Stimulated activated CD8-positive, alpha-beta memory T cell treated with anti-CD3 and anti-CD28 coated beads, Interleukin-15, amount 100 ng/mL, for 24 hours (primary cell): ENCODE measurements at places on chromosomes 6 and 20.

DNA sequence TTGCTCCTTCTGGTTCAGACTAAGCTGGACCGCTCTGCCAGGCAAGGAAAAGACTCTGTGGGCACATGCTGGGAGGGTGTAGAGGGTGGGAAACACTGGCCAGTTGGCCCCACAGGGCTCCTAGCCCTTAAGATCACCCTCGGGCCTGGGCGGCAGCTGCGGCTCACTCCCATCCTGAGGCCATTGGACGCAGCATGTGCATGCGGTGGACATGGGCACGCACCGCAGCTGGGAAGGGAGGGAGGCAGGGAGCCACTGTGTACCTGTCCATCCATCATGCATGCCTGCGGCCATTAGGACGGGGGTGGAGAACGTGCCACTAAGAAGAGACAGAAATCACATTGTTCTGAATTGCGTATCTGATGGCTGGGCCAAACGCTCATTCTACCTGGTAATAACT is 140.1 kb upstream of the THBS2 start:
- no peak for DNase-seq

- no peak for DNase-seq
These were observed 23.8 kb downstream of the FOXC1 start for GRCh38 chr6:1633366-1634021.

GRCh38 chr6:46734867-46735719 is at the start of gene PLA2G7:
Gene PLA2G7 (minus strand): TSS chr6:46735375. CDS start chr6:46722891, 12,484 bp downstream.
- no peak for DNase-seq

DNA sequence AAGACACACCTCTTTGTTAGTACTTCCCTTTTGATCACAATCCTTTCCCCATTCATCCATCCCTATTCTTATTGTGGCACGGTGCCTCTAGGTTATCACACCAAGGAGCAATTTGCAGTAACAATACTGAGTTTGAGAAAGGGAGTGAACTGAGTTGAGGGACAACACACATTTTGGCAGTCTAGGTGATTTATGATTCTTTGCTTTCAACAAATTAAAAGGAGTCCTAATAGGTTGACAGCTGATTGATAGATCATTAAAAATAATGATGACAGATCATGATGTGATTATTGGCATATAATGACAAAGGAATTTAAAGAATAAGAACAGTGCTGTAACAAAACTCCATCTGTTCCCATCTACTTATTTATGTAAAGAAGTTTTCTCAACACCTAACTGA is 36.7 kb downstream of the IMPG1 start:
- DNase-seq = no peak

DNA sequence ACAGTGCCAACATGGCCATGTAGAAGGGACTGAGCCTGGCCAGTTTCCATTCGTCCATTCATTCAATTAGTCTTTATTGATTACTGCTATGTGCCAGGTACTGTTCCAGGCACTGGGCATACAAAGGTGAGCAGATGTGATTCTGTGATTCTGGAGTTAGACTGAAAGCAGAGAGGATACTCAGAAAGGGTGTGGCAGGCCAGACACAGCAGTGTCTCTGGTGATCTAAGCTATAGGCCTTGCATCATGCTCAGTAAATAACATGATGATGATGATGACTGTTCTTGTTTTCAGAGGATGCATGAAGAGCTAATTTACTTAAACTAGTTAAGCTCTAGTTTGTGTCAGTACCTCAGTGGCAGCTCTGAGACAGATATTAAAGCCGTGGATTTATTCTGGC is 31.4 kb upstream of the FUCA2 start:
- DNase-seq = no peak

- no peak for DNase-seq
These were observed 924.1 kb downstream of the EPHA7 start for GRCh38 chr6:92495242-92495641.

- DNase-seq = no peak
These were observed 156.6 kb downstream of the NFATC2 start for GRCh38 chr20:51385646-51386530.

DNA sequence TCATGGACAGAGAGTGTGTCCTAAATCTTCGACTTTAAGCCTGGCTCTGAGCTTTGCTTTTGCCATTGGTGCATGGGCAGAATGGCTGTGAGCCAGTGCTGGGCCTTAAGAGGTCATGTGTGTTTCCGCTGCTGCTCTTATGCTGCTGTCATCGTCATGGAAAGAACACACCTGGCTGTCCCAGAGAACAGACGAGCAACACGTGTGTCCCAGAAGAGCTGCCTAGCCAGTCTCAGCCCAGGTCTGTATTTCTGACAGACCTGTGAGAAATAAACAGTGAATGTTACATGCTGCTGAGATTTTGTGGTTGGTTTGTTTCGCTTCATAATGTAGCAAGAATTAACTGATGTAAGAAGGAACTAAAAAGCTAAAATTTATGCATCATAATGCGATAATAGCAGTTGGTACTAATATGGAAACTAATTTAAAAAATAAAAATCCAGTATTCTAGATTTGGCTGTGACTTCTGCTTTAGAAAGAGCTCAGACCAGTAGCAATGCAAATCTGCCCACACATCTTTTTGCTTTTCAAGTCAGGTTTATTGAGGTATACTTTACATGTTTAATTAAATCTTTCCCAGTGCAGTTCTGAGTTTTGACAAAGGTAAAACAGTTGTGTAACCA is 11.5 kb upstream of the SCP2D1 start:
- DNase-seq = no peak

GRCh38 chr6:36389353-36389752 is 1.9 kb upstream of the ETV7 start:
- DNase-seq = no peak

DNA sequence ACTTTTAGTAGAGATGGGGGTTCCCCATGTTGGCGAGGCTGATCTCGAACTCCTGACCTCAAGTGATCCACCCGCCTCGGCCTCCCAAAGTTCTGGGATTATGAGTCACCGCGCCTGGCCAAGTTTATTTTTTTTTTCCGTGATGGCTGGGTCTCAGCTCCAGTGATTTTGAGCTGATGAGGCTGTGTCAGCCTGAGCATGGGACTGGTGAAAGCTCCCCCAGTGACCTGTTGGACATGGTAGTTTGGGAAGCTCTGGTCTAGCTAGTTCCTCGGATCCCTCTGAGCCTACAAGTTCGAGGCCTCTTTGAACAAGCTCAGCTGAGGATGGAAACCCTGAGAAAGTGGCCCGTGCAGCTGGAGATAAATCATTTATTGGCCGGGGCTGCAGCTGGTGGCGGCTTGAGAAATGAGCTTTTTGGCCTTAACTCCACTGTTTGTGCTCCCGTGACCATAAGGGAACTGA is 126.8 kb downstream of the SNX5 start:
- no peak for DNase-seq

- DNase-seq = no peak
These were observed 257.8 kb upstream of the KCNQ5 start for GRCh38 chr6:72363844-72364740.

DNA sequence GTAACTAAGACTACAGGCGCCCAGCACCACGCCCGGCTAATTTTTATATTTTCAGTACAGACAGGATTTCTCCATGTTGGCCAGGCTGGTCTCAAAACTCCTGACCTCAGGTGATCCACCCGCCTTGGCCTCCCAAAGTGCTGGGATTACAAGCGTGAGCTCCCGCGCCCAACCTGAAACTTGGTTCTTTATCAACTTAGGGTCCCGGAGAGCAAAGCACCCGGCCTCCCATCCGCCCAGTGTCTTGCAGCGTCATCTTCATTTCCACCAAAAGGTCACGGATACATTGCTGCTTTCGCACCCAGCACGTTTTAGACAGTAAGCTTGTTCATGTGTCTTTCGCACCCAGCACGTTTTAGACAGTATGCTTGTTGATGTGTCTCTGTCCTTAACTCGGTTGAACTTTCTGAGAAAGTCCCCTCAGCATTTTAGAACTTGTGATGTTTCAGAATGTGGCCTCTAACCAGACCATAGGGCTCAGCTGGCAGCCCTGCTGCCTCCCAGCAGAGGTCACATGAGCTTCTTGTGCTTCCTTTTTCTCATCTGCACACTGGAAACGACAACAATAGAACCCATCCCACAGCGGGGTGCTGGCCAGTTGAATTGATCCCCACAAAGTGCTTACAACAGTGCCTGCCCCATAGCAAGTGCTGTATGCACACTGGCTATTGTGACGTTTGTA is 48.8 kb downstream of the PRR18 start:
- no peak for DNase-seq

DNA sequence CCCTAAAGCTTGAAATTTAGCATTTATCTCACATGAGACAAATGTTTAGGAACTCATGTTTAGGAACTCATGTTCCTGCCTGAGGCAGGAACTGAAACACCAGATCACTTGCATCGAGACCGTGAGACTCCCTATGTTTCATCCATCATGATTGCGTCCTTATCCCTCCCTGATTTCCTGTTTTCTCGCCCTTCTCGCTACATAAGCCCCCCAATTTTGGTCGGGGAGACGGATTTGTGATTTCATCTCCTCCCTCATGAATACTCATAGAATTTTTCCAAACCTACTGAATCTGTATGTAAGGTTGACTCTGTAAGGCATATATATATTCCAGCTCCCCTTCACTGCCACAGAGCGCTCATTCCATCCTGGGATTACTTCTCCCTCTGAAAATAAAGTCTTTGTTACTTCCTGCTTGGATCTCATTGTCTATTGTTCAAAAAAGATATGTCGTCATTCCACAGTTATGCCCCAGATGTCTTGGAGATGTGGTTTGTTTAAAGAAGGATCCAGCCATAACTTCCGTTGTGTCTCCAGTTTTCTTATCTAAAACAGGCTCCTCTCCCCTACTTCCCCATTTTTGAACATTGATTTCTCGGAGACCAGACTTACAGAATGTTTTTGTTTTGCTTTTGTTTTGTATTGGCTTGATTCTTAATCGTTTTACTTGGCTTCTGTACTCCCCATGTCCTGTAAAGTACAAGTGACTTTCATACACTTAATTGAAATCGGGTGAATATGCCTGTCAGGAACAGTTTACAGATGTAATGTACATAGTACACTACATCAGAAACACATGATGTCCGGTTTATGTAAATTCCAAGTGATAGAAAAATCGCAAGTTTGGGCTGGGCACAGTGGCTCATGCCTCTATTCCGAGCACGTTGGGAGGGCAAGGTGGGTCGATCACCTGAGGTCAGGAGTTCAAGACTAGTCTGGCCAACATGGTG is 118.7 kb downstream of the HFE start:
- DNase-seq = no peak

- no peak for DNase-seq
These were observed 20.2 kb upstream of the ARFGEF2 start for GRCh38 chr20:48901326-48901725.

DNA sequence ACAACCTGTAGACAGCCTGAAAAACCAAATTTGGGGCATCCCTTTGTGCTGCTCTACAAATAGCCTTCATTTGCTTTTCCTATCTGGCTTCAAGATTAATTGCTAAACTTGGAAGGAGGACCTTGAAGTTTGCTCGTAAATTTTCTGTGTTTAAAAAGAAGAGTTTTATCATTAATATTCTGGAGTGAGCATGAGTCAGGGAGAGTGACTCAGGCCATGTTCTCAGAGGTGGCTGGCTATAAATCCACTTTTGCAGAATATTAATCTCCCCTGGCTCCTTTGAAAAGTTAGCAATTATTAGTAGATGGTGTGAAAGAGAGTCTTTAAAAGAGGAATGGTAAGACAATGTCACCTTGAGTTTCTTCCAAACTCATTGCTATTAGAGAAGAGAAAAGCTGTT is 91.0 kb downstream of the ANKEF1 start:
- no peak for DNase-seq

DNA sequence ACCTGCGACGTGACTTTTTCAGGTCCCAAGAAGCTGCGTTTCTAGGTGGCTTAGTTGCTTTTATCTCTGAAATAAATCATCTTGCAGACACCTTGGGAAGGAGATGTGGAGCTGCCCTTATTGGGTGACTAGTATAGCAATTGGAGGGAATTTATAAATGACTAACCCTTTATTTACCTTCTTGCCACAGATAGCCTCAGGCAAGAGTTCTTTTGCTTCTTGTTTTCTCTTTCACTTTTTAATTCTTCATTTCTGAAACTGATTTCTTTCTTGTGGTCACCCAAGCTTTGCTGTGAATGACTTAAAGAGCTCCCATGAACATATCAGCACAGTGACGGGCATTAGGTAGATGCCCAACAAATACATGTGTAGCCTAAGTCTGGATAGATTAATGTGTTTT is 3.0 kb downstream of the ADGRF4 start:
- no peak for DNase-seq

GRCh38 chr20:24337551-24337950 is 131.9 kb upstream of the SYNDIG1 start:
- DNase-seq = no peak

GRCh38 chr6:150747155-150747554 is 118.3 kb upstream of the MTHFD1L start:
- DNase-seq = no peak

DNA sequence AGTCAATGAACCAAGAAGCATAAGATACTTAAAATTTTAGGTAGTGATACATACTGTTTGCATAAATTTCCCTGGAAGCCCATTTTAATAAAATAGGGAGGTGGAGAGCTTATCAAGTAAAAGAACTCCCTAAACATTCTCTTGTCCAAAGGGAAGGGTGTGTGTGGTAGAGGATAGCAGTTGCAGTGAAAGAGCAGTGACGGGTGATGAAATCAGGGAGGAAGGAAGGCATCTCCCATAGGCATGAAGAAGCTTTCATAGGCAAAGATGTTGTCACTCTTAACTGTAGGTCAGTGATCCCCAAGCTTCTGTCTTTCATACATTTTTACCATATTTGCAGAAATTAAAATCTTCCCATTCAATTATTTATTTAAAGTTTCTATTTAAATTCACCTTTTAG is 60.0 kb upstream of the ZNF831 start:
- DNase-seq = no peak

- no peak for DNase-seq
These were observed 480.2 kb upstream of the CHD6 start for GRCh38 chr20:42098418-42098817.

- DNase-seq = no peak
These were observed 18.1 kb upstream of the SNRPB2 start for GRCh38 chr20:16711661-16712258.

- no peak for DNase-seq
These were observed 306.3 kb downstream of the LAMA2 start for GRCh38 chr6:129189266-129189665.

DNA sequence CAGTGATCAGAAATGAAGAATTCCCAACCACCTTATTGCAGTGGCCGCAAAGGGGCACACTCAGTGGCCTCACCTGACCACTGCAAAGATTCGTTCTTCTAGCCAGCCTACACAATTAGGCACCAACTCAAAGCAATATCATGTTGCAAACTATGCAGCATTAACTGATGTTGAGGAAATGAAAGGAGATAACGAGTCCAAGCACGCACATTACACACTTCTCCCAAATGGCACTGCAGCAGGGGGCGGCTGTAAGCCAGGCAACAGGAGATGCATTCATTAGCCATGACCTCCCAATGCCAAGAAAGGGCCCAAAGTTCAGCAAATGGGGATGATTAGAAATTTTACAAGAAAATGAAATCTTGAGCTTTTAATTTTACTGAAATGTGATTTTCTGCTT is 39.3 kb downstream of the ATXN1 start:
- no peak for DNase-seq
